ENCODE measurements at places on chromosomes 5 and 9.

DNA sequence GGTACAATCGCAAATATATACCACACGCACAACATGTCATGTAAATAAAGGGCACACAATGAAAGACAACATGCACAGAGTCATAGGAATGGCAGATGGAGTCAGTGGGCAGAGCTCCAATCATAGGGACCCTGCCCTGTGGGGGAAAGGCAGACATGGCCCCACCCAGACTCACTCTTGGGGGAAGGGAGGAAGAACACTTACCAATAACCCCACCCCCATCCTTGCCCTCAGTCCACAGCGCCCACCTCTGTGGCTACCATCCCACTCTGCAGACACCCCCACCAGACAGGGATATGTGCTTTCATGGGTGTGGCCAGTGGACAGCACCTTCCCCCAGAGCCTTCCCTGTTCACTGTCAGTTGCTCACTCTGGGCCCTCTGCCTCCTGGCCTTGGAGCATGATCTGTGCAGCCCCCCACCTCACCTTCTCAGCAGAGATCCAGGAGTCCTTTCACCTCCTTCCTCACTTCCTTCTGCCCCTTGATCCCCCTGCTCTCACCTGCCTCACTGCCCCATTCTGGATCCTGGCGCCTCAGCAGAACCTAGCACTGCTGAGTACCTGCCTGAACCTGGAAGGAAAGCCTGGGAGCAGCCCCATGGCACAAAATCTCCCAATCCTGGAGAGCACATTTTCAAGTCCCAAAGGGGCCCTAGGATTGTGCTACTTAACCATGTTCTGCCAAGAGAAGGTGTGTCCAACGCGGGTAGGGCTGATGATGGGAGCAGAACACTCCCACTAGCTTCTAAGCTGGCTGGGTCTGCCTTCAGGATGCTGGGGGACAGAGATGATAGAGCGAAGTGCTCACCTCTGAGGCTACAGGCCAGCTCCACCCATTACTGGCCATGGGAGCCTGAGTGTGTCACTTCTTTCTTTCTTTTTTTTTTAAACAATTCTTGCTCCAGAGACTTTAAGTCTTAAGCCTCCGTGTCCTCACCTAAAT, 1.5 kb upstream of the PHF19 start:
- DNase-seq: no peak

- no peak for DNase-seq
Observed at GRCh38 chr5:16727755-16728325, 111.0 kb upstream of the RETREG1 start.

GRCh38 chr5:138819081-138819480, 56.1 kb downstream of the LRRTM2 start:
- no peak for DNase-seq

GRCh38 chr5:132853323-132853722, 12.9 kb downstream of the GDF9 start:
- DNase-seq: no peak

DNA sequence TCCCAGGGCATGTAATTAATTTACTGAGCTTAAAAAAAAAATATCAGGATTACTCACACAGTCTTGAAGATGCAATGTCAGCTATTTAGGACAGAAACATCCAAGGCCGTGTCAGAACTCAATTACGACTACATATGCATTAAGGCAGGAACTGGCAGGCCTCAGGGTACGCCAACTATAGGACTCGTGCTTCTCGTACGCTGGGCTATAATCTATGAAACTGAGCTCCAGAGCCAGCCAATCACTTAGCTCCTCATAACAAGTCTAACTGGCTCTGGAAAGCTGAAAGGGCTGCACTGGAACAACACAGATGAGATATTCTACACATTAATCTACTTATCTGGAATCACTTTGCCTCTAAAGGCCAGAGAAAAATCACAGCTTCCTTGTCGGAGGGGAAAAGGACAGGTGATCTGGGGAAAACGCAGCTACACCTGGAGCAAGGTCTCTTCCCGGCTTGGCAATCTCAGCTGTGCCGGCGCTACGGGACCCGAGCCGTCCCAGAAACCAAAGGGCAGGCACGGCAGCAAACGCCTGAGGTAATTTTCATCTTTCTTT, 212.0 kb downstream of the DEPDC1B start:
- no peak for DNase-seq

GRCh38 chr5:159017786-159018185, 81.9 kb downstream of the EBF1 start:
- DNase-seq: no peak

DNA sequence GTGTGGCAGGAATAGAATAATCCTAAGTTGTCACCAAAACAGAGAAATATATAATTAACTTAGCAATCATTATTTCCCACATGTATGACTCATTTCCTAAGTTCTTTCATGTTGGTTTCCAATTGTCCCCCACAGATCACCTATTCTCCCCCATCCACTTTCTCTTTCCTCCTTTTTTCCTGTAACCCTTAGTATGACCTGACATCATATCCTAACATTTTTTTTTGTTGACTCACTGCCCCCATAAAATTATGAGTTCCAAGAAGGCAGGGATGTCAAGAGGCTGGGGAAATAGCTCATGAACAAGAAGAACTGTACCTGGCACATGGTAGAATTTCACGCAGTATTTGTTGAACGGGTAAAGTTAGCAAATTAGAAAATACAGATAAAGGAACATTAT, 186.7 kb downstream of the DCP2 start:
- no peak for DNase-seq

- DNase-seq: no peak
Observed at GRCh38 chr9:106889061-106889590, 26.2 kb downstream of the ZNF462 start.

GRCh38 chr9:107422189-107423185, 67.1 kb downstream of the KLF4 start:
- peak; percentile 12 for DNase-seq

Measured in stimulated activated CD8-positive, alpha-beta memory T cell treated with anti-CD3 and anti-CD28 coated beads, Interleukin-15, amount 100 ng/mL, for 48 hours (primary cell).